ENCODE measurements at places on chromosomes 16 and 17. TPM values are rescaled to one million over a fixed set of nuclear protein-coding genes. Genes with fewer than 3 reads are reported as not detected.

Gene ZG16B
- 0.97 TPM for total RNA-seq

Gene KCNJ16
- total RNA-seq, result not detected

Gene RPRML
- not detected for total RNA-seq

Gene PPP1R1B
- total RNA-seq, result not detected

Gene ZFP90
- 32.6 TPM for total RNA-seq

Gene RHBDL3
- 0.11 TPM for total RNA-seq

Gene TSNAXIP1
- total RNA-seq, result 0.47 TPM

Gene SRR
- 9.6 TPM for total RNA-seq

DNA sequence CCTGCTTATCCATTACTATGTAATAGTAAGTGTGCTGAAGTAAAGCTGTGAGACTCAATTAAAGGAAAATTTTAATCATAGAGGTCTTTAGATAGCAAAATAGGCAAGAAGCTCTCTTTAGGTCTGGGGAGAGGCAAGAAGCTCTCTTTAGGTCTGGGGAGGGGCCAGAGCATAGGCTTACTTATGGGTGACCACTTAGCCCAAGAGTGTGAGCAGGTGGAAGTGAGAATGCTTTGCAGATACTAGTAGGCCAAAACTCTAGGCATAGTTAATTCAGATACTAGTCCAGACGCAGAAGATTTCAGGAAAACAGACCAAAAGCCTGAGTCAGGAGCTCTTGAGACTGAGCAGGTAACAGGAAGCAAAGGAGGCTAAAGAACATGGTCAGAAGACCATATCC, 49.6 kb downstream of the GLG1 start:
- no peak for DNase-seq

DNA sequence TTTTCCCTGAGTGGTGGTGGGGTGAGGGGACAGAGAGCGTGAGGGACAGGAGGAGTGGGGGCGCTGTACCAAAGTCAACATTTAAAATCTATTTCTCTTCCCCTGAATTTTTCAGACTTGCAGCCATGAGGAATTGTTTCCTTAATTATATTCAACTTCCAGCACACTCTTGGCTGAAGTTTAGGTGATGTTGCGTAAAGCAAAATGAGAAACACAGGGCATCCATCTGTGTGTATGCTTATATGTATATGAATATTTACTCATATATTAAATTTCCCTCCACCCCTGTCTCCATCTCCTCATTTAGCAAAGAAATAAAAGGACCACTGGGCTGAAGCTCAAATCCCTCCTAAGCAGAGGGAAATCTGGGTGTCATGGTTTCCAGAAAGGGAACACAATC, 218.1 kb downstream of the XYLT1 start:
- no peak for DNase-seq

DNA sequence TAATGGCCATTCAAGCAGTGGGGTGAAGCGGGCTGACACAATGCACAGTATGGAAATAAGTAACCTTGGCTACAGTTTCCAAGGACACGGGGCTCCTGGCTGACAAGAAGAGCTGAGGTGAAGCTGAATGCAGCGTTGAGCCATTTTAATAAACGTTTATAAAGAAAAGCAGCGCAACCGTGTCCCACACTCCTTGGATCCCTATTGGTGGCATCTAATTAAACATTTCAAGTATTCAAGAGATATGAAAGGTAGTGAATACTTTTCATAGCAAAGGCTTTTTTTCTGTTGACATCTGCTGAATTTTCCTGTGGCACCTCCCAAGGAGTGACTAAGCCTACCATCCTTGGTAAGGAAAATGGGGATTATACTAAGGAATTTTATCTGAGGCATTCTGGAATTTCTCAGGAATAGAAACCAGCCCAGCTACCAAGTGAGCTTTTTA, 26.5 kb downstream of the DUSP14 start:
- no peak for DNase-seq

DNA sequence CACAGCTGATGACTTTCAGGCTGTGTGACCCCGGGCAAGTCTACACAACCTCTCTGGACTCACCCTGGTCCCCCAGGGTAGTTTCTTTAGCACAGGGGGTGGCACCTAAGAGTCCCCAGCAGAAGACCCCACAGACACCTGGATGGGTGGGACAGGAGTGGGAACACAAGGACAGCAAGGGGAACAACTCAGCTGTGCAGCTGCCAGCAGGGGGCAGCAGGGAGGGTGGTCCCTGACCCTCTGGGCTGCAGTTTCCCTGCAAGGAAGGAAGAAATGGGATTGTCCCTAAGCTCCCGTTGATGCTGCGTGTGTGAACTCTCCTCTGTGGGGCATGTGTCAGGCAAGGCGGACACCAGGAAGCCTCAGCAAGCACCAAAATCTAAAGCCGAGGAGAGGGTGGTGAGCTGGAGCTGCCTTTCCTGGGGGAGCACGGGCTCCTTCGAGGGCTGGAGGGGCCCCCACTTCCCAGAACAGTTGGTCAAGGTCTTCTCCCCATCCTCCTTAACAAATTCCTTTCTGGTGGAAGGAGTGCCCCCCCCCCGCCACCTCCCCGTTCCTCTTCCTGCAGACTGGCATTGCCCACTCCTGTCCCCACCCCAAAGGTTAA, 24.1 kb upstream of the CDH5 start:
- peak; percentile 43 for DNase-seq

GRCh38 chr16:2040041-2040786, 7.4 kb downstream of the NTHL1 start:
- DNase-seq, result no peak

DNA sequence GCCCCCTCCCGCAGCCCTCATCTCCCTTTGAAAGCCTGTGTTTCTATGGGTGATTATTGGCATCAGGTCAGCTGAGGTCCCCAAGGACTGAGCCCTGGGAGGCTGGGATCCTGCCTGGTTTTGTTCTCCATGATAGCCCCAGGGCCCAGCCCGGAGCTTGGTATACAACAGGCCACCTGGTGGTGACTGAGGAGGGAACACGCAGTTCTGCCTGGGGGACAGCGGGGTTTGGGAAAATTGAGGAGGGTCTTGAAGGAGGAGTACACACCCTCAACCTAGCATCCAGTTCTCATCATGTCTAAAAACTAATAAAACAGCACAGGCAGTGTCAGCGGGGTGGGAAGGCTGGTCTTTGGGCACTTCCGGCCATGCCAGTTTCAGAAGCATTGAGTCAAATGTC, 335.1 kb downstream of the CPPED1 start:
- no peak for DNase-seq

GRCh38 chr17:81298991-81299738, 4.1 kb upstream of the SLC38A10 start:
- no peak for DNase-seq

DNA sequence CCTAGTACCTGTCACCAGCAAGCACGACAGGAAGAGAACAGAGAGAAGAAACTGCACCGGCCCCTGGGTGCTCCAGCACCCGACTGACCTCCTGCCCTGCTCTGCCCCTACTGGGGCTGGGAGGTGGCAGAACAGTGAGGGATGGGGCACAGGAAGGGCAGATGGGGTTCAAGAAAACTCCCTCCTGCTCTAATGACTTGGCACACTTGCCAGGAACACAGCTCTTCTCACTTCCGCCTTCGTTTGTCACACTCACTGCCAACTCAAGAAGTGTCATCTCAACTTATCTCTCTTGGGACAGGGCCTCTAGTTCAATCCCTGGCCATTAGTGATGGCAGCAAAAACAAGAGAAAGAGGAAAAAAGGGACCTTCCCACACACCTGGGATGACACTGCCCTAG, 42.7 kb upstream of the ICAM2 start:
- DNase-seq, result peak; percentile 14

DNA sequence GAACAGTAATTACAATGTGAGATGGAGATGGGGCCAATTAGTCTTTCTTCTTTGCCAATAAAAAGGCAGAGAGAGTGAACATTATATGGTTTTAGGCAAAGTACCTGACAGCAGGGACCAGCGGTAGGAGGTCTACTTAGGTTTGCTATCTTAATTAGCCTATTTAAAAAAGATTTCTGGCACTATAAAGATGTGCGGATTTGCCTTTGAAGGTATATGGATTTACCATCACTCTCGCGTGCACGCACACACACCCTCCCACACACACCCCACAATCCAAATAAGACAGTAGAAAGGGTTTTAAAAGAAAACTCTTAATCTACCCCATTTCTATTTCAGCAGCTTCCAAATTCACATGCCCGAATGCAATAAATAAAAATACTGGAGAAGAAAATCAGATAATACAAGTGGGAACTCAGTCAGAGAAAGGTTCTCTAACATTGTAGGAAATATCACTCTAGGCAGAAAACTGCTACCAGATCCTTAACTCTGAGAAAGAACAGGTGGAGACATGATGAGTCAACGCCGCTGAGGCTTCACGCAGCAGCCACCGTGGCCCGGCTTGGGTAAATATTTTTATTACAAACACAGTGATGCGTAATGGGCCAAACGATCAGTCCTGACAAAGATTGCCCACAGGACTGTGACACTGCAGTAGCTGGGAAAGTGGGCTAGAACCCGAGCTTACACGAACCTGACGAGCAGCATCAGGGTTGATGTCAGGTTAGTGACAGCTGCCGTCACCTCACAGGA, 66.6 kb upstream of the AXIN2 start:
- DNase-seq, result no peak

GRCh38 chr17:6145946-6146345, 75.8 kb downstream of the WSCD1 start:
- no peak for DNase-seq

DNA sequence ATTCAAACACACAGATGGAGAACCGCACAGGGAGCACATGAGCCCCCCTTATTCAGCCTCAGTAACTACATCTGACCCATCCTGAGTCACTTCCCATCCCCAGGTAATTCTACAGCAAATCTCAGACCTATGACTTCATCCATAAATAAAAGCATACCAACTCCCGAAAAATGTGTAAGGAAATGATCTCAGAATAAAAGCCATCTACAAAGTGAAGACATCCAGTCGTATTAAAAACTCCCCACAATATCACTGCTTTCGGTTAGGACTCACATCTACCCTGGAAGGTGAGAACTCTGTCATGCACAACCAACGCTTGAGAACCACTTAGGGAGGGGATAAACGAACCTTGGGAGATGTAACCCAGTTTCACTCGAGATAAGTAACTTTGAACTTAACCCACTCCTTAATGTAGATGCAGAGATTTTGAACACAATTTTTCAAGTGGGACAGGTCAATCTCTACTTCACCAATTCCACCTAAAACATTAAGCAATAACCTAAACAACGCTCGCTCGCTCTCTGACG, 1.3 kb downstream of the USP36 start:
- DNase-seq, result no peak

DNA sequence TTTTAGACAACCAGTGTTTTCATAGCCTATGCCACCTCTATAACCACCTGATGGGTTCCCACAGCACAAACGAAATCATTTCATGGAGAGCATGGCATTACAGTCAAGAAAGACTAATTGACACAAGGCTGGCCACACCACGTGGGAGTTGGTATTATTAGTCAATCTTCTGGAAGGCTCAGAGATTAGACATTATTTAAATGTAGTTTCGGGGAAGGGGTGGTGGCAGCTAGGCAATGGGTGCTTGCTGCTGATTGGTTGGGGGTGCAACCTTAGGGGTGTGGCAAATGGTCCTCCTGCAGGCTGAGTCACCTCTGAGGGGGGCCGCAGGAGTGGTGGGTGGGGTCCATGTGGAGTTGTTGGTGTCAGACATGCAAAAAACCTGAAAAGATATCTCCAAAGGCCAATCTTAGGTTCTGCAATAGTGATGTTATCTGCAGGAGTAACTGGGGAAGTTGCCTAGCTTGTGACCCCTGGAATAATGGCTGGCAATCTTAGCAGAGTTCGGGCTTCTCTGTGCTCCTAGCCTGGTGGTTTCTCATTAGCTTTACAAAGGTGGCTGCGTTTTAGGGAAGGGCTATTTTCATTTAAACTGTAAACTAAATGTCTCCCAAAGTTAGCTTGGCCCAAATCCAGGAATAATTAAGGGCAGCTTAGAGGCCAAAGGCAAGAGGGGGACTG, 4.6 kb downstream of the TEN1 start:
- no peak for DNase-seq

DNA sequence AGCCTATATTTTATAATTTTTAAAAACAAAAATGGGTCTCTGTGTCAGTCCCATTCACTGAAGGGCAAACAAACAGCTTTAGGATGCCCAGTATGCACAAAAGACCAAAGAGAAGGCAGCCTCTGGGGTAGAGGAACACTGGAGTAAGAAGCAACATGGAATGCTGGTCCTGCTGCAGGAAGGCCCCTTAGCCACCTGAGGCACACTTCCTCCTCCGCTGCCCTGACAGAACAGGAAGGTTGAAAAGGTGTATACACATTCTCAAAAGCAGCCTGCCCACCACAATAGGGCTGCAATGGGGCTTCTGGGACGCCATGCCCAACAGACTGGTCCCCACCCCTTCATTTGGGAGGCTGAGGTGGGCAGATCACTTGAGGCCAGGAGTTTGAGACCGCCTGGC, 19.5 kb downstream of the TOM1L2 start:
- no peak for DNase-seq

GRCh38 chr16:82361885-82362284, 191.9 kb upstream of the MPHOSPH6 start:
- no peak for DNase-seq

DNA sequence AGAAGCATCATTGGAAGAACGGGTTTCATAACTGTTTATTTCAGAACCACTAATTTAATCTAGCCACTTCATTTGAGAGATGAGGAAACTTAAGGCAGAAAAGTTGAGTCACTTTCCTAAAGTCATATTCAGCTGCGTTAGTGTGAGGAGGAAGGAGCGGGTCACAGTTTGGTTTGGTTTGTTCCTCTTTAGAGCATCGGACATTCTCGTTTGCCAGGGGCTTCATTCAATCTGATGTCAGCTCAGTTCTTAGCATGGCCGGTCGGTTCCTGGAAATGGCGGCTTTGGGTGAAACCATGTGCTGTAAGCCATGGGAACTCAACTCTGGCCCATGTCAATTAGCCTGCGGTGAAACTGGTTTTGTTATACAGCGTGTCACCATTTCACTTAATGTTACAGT, 186.5 kb downstream of the LGALS9B start:
- peak; percentile 36 for DNase-seq

GRCh38 chr16:87845213-87845612, 24.1 kb downstream of the SLC7A5 start:
- DNase-seq, result no peak

DNA sequence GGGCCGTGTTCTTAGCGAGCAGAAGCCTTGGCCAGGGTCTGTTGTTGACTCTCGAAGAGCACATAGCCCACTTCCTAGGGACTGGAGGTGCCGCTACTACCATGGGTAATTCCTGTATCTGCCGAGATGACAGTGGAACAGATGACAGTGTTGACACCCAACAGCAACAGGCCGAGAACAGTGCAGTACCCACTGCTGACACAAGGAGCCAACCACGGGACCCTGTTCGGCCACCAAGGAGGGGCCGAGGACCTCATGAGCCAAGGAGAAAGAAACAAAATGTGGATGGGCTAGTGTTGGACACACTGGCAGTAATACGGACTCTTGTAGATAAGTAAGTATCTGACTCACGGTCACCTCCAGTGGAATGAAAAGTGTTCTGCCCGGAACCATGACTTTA, 18.5 kb downstream of the RSPRY1 start:
- no peak for DNase-seq

GRCh38 chr17:65947831-65948230, 244.1 kb downstream of the CEP112 start:
- no peak for DNase-seq
